M059J (cell line): ENCODE measurements at places on chromosomes 16 and 17.

DNA sequence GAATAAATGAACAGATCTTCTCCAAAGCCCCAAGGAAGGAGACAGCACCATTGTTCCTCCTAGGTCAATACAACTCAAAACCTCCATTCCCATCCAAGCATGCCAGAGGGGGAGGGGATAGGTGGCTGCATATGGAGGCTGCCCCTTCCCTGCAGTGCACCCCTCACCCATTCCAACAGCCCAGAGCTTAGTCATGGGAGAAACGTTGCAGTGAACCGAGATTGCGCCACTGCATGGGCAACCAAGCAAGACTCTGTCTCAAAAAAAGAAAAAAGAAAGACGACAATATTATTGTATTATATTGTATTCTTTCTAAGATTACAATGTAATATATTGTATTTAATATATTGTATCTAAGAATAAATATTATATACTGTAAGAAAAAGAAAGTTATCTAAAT lies 36.4 kb upstream of the CD300E start:
- no peak for DNase-seq

DNA sequence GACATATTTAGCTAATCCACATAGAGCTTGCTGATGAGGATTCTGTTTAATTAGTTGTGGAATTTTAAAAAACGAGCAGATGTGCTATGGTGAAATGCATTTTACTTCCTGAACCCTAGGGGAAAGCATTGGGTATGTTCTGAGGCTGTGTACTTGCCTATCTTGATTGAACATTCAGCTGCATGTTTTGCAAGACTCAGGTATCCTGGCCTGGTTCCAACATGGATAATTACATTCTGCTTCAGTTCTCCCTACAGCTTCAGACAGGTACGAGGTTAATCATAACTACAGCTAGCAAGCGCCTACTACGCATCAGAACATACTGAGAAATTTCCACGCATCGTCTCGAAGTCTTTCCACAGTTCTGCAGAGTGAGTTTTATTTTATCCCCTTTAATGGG lies 77.0 kb downstream of the HS3ST2 start:
- DNase-seq: no peak

DNA sequence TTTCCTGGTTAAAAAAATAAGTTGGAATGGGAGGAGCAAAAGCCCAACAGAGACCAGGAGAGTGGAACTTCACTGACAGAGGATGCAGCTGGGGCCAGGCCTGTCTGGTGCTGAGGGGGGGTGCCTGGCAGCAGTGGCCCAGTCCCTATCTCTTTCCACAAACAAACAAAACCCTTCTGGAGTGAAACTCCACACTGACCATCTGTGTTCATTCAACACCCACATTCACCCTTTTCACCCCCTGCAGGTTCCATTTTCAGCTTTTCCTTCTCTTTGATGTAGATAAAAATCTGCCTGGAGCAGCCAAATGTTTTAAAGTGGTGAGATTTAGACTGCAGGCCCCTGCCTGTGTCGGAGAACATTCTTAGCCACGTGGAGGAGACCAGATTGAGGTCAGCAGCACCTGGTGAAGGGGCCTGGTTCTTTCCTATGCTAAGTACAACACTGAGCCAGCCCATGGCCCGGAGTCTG lies 161.4 kb upstream of the CDH11 start:
- DNase-seq: peak; percentile 25

- no peak for DNase-seq
These were observed 32.1 kb downstream of the MYH3 start for GRCh38 chr17:10624969-10625368.

DNA sequence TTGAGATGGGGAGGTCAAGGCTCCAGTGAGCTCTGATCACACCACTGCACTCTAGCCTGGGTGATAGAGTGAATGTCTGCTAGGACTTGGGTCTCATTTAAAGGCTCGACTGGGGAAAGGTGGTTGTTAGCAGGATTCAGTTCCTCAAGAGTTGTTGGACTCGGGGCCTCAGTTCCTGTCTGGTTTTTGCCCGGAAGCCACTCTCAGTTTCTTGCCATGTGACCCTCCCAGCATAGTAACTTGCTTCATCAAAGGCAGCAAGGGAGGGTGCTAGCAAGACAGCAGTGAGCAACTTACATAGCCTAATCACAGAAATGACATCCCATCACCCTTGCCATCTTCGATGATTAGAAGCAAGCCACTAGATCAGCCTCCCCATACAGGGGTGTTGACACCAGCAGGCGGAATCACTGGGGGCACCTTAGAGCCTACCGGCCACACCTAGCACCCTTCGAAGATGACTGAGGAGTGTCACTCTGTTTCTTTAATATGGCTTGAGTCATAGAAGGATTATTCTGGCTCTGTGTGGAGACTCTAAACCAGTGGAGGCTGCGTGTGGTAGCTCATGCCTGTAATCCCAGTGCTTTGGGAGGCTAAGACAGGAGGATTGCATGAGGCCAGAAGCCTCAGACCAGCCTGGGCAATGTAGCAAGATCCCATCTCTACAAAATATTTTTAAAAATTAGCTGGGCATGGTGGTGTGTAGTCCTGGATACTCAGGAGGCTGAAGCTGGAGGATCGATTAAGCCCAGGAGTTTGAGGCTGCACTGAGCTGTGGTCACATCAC lies 13.2 kb upstream of the SCNN1B start:
- DNase-seq: no peak
